T-helper 17 cell (primary cell): ENCODE measurements at places on chromosomes 2 and 18. TPM values are rescaled to one million over a fixed set of nuclear protein-coding genes. Genes with fewer than 3 reads are reported as not detected.

Gene HTR2B
- not detected for total RNA-seq

Gene FEV
- total RNA-seq = not detected

Gene CFAP53
- total RNA-seq = 0.42 TPM

Gene CXCR1
- not detected for total RNA-seq
